GOT3 (cell line): ENCODE measurements at places on chromosomes 2 and 18.

GRCh38 chr2:138432971-138433370 is 68.6 kb upstream of the SPOPL start:
- no peak for DNase-seq

- no peak for DNase-seq
Measured at GRCh38 chr2:10285191-10285555, 17.5 kb upstream of the HPCAL1 start.

DNA sequence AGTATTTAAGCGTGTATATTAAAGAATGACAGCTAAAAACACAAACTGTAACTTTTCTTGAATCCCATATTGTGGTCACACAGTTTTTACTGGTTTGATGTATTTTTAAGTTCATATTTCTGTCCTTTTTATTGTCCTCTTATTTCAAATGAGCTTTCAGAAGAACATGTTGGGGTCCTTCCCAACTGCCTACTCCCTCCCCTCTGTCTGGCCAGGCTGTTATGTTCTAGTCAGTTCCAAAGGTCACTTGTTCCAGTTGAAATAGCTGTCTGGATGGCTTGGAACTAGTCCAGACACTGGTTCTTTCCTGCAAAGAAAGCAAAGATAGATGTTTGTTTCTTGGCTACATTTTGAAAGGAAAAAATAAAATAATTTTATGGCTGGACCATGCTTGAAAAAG is 306.9 kb downstream of the GULP1 start:
- DNase-seq, result no peak

DNA sequence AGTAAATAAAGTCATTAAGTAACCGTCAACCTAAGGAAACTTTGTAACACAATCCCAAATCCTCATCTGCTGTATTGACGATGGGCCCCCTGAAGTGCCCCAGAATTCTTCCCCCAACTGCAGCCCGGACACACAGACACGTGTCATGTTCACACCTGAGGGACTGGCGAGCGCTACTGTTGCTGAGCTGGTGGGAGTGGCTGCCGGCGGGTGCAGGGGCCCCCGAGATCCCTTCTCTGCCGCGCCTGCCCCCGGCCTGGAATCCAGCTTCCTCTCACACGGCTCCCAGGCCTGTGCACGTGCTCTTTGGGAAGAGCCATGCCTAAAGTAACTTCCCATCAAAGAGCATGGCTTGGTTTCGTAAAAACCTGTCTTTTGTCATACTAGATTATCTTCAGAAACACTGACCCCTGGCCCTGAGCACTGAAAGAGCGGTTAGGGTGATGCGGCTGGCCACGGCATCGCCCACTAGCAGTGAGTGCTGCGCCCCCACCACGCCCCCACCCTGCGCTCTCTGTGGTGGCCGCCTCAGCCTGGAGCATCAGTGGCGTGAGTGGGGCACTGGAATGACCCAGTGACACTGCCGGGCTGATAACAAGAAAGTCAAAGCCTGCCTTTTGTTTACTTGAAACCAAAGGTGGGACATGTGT is 56.0 kb downstream of the ADI1 start:
- no peak for DNase-seq

DNA sequence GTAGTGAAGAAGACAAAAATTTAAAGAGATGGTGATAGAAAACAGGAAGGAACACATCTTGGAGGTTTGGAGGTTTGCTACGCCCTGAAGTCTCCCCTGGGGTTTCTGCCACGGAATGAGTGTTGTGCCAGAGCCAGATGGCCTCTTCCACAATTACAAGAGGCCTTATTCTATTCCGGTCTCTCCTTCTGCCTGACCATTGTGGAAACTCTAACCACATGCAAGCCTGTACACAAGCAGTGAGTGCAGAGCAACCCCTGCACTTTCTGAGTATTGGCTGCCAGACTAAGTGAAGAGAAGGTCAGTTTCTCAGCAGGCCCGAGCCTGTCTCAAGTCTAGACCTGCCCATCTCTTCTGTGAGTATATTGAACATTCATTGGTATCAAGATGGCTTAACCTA is 22.7 kb upstream of the MYO1B start:
- DNase-seq, result no peak

DNA sequence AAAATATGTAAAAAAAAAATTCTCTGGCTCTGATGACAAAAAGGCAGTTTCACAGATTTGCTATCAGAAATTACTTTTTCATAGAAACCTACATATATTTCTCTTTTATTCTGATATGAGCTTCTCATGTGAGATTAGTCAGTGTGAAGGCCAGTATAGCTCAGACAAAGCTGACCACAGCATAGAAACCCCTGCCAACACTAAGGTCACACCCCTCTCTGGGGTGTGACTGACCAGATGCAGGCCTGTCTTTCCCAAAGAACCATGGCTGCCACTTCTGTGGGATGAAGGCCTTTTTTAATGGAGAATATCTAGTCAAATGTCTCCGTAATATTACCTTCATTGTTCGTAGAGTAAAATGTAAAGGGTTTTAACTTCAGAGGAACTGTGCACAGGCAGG is 330.3 kb upstream of the KCNJ3 start:
- no peak for DNase-seq

DNA sequence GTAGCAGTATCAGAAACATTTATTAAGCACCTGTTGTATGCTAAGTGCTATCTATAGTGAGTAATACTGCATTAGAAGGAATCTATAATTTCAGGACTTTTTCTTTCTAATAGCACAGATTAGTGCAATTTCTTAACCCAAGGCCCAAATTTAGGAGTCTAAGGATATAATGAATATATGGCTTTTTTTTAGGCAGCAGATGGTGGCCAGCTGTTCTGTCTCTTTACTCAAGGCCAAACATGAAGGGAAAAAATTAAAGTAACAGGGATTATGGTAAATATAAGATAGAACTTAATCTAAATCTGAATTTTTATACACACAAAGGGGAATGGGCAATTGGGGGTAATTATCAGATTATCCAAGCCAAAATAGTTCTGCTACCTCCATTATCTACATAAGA is 230.6 kb upstream of the SP5 start:
- DNase-seq, result no peak

DNA sequence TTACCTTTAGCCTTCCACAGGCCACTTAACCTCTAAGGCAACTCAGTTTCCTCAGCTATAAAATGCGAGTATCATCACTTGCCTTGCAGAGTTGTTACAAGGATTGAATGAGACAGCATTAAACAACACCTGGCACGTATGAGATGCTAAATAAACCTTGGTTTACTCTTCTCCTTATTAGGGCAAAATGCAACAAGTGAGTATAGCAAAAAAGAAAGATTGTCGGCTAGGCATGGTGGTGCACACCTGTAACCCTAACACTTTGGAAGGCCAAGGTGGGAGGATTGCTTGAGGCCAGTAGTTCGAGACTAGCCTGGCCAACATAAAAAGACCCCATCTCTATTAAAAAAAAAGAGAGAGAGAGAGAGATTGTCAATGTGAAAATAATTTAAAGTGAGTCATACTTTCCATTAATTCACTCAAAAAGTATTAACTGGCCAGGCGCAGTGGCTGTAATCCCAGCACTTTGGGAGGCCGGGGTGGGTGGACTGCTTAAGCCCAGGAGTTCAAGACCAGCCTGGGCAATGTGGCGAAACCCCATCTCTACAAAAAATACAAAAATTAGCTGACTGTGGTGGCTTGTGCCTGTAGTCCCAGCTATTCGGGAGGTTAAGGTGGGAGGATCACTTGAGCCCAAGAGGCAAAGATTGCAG is 8.0 kb downstream of the ATAD2B start:
- no peak for DNase-seq

- no peak for DNase-seq
Measured at GRCh38 chr18:26652501-26652900, 104.1 kb upstream of the KCTD1 start.

DNA sequence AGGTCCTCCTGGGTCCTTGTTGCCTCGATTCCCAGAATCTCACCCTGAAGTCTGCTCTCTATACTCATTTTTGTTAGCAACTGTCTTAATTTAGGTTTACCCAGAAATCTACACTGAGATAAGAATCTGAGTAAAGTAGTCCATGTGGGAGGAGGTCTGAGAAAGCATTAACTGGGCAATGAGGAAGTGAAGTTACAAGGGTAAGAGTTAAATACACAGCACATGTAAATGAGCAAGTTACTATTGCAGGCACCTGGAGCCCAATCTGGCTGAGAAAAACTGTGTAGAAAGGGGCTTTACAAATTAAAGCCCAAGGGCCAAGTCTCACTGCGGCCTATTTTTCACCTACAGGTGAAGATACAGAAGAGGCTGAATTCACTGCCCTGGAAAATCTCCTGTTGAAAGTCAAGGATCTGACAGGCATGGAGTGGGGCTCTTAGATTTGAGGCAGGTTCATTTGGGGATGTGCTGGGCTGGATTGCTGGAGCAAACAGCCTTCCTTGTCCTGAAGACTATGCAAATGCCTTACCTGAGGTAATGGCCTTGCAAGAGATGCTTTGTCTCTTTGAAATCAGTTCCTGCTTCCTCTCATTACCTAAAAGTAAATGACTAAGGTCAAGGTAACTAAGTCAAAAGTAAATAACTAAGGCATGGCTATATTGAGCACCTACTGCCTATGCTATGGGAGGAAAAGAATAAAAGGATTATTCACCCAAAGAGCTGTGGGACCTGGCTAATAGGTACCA is 84.4 kb upstream of the DYNAP start:
- DNase-seq, result no peak

DNA sequence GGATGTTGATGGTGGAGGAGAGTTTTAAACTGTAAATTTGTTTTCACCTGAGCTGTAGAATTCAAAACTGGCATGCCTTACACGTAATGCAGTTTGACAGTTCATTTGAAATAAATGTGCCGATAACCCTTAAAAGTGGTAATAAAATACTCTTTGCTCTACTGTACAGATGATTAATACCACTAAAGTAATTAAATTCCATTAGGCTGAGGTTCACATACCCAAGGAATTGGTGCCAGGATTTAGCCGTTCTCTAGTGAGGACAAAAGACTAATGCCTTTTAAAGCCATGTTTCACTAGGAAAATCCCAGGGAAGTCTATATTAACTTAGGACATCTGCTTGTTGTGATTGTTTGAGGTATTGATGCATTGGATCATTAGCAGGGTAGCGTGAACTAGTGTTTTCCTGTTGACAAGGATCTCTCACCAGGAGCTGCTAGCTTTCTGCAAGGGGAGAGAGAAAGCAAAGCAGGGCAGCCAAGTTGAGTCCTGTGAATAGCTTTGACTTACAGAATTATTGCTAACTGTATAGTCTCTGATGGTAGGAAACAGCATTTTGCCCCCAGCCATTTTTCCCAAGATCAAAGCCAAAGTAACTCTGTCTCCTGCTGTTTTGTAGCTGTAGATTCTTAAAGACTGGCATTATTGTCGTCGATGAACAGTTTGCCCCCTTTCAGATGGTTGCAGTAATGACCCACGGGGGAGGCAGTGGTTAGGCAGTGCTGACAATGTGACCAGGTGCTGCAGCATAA is 280.9 kb upstream of the FANCL start:
- no peak for DNase-seq

GRCh38 chr2:238655974-238656722 is 191.7 kb upstream of the TWIST2 start:
- no peak for DNase-seq

GRCh38 chr2:212538305-212539071 is at the start of gene ERBB4:
TSS of gene ERBB4 (minus strand) at chr2:212538802. CDS start at chr2:212538530, 272 bp downstream.
- no peak for DNase-seq

DNA sequence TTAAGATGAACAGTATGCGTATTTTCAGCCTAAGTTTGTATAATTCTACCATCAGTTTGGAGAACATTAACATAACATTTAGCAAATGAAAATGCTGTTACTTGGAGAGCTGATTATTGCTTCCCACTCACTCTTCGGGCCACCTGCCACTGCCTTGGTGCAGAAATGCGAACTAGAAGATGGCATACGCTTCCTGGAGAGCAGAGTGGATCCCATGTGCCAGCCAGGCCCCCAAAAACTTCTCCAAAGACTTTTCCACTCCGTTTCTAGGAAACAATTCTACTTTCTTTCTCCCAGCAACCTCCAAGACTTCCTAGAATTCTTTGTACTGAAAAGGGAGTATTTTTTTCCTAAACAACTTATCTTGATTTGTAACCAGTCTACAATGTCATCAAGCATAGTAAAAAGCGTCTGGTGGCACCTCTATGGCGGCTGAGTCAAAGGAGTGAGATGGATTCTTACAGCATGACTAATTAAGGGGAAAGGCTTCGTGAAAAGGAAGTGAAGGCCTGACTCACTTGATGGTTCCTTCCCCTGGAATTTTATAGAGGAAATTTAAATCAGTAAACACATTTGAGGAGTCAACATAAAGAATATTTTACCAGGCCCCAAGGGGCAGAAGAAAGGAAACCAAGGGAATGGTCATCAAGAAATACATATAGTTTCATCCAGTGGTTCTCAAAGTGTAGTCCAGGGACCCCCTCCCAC is 36.6 kb downstream of the FEZ2 start:
- DNase-seq, result no peak

DNA sequence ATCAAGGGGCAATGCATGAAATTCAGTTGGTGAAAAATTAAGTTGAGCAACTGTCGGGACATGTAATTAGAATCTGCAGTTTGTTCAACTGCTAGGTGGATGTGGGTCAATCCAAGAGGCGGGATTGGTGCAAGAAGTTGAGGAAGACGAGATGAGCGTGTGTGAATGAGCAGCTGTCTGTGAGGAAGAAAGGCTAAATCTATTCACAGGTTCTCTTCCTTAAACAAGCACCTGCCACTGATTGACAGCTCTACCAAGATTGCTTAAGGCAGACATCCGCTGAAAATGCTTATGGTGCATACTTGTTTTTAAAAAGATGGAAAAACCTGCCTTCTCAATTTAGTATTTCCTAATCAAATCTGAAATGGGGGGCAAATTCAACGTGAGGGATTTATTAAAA is 323.4 kb upstream of the THUMPD2 start:
- no peak for DNase-seq

DNA sequence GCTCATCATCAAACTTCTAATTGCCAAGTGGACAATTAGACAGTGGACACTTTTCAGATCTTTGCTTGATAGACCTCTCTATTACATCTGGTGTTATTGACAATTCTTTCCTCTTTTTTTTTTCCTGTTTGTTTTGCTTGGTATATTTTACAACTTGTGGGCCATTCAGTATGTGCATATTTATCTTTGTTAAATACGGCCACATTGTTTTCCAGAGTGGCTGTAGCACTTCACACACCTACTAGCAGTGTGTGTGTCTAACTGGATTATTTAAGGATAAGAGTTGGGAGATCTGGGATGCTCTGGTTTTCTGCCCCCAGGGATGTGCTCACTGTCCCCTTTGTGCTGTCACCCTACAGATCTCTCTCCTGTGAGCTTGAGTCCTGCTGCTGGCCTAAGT is 4.1 kb upstream of the SLC4A5 start:
- DNase-seq, result no peak

GRCh38 chr2:206708286-206708685 is 9.9 kb downstream of the DYTN start:
- DNase-seq, result no peak

DNA sequence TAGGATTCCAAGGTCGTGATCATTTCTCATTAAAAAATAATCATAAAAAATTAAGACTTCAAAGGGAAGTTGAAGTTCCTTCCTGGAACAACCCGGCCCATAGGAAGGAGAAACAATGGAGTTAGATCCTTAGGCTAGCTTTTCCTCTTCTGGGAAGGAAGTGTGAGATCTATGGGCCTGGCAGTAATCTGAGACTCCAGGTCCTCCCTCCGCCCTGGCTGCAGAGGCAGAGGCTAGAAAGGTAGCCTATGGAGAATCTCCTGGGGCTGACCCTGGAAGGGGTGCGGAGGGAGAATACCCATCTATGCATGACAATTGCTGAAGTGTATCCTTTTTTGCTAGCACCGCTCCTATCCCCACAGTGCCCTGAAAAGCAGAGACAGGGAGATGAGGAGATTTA is 37.9 kb downstream of the TRIB2 start:
- no peak for DNase-seq
